Activated T-cell treated with anti-CD3 and anti-CD28 coated beads, Interleukin-2, amount 50 U/mL, for 4 hours (primary cell): ENCODE measurements at places on chromosomes 7 and 10. TPM values are rescaled to one million over a fixed set of nuclear protein-coding genes. Genes with fewer than 3 reads are reported as not detected.

DNA sequence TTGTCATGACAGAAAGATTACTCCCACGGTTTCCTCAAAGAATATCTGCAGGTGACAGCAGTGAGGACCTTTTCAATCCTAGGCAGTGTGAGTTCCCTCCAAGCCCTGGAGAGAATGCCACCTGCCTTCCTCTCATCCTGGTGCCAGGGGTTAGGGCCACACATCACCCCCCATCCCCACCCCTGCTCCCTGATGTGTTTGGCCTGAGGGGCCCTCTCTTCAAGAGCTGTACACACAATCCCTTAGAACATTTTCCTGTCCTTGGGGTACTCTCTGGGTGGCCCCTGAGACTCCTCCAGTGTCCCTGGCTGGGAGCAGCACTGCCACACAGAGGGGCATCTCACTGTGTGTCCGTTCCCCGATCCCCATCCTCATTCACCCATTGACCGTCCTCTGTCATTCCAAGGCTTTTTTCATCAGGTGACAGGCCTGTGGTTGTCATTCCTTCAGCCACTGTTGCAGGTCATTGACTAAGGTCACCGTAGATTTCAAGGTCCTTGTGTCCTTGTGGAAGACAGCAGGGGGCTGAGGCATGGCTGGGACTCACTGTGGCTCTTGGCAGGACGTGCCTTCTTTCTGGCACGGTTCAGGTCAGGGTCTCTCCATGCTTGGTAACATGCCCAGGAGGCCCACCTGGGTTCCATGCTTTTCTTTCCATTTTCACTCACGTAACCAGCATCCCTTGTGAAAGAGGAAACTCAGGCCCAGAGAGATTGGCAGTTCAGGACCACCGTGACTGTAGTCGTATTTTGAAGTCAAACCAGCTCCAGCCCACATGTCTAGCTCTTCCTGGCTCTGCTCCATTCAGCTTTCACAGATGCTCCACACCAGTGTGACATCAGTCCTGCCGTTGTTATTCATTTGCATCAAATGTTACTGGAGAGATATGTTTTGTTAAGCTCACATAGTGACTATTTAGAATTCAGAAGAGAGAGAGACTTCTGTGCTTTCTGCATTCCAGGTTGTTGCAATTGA is 26.8 kb upstream of the BTBD16 start:
- no peak for DNase-seq

Gene SPDYE2
- not detected for total RNA-seq

GRCh38 chr7:74455928-74456327 is 2.2 kb downstream of the GTF2IRD1 start:
- DNase-seq, result no peak

DNA sequence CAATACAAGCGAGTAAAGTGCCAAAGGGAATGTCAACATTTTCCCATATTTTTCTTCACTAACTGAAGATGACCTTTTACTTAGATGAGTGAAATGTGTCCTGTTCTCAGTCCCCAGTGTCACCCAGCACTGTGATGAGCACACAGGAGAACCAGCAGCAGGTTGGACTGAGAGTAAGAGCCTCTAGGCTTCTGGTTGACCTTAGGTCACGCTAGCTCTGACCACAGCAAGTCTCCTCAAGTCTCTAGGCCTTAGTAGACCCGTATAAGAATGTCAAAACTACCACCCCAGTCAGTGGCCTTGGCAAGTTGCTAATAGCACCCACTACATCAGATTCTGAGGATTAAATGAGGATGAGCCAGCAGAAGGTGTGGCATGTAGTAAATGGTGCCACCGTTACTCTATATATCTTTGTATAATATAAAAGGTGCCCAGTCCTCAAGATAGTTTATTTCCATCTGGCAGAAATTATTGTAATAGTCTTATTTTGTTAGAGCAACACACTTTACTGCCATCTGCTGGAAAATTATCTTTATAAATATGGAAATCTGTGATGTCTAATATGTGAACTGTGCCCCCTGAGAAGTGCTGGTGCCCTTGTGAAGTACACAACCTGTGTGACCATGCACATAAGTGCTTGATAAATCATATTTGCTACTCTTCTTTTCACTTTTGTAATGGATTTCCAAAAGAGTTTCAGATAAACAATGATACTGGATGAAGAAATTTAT is 75.7 kb downstream of the SPAG6 start:
- DNase-seq, result no peak

DNA sequence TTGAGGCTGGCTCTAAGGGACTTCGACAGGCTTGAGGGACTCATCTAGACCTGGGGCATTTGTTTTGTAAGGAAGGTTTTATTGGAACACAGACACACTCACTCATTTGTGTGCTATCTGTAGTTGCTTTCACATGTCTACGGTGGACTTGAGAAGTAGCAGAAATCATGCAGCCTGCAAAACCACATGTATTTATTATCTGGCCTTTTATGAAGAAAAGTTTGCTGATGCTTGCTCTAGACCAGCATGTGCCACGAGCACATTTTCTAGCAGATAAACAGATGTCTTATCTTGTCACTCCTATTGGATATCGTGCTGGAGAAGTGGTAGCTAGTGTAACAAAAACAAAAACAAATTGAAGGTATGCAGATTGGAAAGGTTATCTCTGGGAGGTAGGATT is 9.8 kb downstream of the UPP1 start:
- DNase-seq, result no peak

DNA sequence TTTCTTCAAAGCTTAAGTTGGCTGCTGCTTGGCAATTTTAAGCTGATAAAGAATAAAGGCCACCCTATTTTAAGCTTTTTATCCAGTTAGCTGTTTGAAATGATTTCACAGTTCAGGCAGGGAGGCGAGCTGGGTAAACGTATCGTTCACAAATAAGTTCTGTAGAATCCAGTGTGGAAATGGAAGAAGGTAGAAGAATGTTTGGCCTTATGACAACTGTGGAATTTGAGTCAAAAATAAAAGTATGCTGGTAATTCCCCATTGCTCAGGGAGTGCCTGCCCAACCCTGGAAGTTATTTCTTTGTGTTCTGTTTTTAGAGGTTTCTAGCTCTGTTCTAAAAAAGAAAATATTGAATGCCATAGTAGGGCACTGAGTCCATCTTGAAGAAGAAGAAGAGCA is 113.1 kb downstream of the ARL4A start:
- DNase-seq, result no peak

DNA sequence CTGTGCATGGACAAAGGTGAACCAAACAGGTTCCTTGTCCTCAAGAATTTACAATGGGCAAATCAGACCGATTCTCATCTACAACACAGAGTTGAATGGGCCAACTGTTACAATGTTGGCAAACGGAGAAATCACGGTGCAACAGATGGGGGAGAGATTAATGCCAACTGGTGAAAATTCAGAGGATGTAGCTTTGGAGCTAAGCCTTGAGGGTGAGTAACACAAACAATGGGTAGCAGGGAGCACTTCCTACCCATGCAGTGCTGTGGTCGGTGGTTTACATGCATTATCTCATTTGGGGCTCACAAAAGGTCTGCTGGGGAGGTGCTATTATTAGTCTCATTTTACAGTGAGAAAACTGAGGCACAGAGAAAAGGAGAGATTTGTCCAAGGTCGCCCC is 902 bp upstream of the NFE2L3 start:
- no peak for DNase-seq

- no peak for DNase-seq
Observed at GRCh38 chr10:97157578-97158095, 28.1 kb downstream of the SLIT1 start.

DNA sequence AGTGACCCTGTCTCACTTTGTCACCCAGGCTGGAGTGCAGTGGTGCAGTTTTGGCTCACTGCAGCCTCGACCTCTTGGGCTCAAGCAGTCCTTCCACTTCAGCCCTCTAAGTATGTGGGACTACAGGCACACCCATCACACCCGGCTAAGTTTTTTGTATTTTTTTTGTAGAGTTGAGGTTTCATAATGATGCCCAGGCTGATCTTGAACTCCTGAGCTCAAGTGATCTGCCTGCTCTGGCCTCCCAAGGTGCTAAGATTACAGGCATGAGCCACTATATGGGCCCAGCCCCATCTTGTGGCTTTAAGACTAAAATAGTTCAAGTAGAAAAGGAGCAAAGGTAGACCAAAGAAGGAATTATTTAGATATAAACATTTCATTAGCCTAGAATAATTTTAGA is 65.5 kb downstream of the MLLT10 start:
- no peak for DNase-seq
